ENCODE measurements at places on chromosomes 11 and 22.

DNA sequence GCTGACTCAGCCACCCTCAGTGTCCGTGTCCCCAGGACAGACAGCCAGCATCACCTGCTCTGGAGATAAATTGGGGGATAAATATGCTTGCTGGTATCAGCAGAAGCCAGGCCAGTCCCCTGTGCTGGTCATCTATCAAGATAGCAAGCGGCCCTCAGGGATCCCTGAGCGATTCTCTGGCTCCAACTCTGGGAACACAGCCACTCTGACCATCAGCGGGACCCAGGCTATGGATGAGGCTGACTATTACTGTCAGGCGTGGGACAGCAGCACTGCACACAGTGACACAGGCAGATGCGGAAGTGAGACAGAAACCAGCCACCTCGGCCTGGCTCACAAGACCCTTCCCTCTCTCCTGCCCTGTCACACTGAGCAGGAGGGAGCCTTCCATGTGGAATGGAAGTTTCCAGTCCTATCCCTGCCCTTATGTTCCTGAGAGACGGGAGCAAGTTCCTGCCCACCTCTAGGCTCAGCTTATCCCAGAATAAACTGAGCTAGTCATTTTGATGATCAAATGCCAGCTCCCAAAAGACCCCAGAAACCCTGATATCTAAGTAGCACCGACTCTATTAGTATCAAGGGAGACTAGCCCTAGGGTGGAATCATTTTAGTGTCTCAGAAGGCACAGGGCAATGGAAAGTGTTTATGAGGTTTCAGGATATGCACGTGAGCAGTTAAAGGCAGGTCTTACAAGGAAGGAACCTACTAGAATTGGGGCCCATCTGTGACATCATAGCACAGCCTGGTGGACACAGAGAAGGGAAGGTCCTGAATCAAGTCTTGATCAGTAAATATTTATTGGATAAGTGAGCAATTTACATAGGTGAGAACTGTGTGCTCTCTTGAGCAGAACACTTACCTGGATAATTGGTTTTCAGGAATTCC, 6.3 kb upstream of the IGLL5 start:
- DNase-seq, result no peak

DNA sequence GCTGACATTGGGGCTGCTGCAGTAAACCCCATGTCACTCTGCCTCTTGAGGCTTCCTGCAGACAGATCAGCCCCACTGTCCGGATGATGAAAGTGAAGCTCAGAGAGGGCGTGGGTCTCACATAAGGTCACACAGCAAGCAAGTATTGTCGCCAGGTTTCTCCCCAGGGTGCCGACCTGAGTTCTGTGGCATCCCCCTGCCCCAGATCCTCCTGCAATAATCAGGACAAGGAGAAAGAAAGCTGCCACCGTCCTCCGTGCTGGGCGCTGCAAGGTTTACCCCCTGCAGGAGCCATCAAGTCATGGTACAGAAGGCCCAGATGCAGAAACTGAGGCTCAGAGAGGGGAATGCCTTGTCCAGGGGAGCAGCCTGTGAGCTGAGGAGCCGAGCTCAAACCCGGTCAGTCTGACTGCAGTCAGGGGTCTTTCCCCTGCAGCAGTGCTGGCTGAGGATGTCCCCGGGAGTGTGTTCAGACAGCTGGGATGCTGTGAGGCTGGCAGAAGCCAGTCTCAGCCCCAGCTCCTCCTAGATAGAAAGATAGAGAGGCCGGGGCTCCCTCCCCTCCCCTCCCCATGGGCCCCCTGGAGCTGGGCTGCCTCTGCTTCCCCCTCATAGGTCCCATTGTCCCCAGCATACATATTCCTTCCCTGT, 13.2 kb downstream of the EMID1 start:
- no peak for DNase-seq

- no peak for DNase-seq
These were observed 15.1 kb downstream of the MCAT start for GRCh38 chr22:43128116-43128515.

- no peak for DNase-seq
These were observed 57.0 kb downstream of the PDE3B start for GRCh38 chr11:14700593-14700992.

DNA sequence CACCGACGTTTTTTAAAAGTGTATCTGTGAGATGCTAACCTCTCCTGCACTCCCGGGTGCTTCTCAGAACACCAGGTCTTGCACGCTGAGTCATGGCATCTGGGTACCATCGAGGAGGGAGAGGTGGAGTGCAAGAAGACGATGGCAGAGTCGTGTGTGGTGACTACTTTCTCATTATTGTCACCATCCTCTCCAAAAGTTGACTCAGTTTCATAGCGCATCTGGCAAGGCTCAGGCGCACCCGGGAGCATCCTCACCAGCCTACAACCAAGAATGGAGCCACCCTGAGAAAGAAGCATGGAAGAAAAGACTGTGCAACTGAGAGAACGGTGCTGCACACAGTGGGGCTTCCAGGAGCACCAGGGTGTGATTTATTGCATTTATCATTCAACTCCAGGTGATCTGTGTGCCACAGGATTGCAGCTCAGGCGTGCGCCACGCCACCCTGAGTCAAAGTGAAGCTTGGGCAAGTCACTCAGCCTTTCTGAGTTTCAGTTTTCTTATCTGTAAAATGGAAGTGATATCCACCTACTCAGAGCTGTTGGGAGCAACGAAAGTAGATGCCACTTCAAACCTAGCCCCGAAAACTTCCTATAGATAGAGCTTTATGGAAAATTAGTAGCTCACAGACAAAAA, 65.4 kb downstream of the LINC01488 start:
- no peak for DNase-seq

- no peak for DNase-seq
These were observed 702.9 kb downstream of the DLG2 start for GRCh38 chr11:84924154-84924692.

DNA sequence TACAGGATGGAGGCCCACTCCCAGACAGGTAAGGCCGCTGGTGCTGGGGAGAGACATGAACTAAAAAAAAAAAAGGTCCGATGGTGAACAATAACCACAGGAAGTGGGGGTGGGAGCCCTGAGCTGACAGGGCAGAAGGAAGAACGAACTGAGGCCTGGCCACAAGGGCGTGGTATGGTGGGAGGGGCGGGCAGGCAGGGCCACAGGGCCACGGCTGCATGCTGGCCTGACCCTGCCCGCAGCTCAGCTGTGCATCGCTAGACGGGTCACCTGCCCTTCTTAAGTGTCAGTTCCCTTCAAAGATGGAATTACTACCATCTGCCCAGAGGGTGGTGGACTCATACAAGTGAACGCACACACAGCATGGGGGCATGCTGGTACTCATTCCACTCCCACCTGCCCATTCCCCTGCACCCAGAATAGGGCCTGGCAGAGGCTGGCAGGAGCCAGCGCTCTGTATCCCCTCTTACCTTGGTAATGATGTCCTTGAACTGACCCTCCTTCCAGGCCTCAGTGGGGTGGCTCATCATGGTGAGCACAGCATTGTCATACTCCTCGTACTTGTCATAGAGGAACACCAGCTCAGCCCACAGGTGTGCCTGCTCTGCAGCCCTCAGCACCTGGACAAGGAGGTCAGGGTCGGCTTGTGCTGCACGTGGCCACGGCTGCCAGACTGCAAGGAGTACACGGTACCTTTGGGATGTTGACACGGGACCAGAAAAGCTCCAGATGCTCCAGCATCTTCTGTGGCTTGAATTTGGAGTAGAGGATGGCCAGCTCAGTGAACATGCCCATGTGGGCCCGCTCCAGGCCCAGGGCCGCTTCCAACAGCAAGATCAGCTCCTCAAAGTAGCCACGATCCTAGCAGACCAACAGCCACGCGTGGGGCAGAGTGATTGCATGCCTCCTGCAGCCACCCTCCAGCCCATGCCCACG, 17.5 kb upstream of the SLC25A1 start:
- DNase-seq, result no peak

DNA sequence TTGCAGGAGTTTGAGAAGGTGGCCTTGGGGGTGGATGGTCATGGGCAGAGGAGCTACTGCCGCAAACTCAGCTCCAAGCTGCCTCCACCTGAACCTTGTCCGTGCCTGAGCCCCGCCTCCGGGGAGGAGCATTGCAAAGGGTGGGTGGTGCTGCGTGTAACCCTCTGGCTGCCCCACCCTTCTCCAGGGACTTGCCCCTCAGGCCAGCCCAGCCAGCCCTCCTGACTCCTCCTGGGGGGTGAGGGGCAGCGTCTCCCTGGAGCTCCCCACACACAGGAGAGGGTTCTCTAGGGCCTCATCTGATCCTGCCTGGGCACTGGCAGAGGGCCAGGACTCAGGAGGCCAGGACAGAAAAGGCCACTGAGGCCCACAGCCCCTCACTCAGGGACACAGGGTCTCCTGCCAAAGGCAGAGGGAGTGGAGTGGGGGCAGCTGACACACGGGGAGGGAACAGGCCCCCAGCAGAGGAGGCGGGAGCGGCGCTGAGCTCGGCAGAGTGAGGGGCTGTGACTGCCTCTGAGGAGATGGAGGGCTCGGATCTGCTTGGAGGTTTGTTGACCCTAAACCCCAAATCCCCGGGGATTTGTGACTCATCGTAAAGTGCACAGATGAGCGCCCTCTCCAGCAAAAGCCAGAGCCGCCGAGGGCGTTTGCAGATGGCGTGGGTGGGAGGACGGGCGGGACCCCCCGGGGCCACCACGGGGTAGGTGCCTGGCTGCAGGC, 12.8 kb downstream of the BRSK2 start:
- DNase-seq, result no peak

DNA sequence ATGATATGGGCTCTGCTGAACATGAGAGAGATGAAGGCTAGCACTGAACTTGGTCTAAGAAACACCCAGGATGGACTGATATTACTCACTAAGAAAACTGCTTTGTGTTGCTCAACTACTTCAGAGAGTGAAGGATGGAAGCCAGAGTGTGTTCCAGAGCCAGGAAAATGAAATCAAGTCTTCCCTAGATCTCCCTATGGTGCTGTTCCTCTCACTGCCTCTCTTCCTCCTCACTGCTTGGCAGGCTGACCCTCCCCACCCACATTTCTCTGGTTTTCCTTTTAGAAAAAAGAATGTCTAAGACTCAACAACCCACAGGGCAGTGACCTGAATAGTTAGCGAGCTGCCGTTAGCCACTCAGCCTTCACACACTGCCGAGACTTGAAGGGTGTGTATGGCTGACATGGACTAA, 65.6 kb downstream of the CCDC81 start:
- peak; percentile 55 for DNase-seq

- DNase-seq, result peak; percentile 79
These were observed 34.3 kb downstream of the DBX1 start for GRCh38 chr11:20125927-20126326.

DNA sequence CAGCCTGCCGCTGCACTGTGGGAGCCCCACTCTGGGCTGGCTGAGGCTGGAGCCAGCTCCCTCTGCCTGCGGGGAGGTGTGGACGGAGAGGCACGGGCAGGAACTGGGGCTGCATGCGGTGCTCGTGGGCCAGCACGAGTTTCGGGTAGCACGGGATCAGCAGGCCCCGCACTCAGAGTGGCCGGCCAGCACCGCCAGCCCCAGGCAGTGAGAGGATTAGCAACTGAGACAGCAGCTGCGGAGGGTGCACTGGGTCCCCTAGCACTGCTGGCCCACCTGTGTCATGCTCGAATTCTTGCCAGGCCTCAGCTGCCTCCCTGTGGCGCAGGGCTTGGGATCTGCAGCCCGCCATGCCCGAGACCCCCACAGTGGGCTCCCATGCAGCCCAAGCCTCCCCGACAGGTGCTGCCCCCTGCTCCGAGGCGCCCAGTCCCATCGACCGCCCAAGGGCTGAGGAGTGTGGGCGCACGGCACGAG, 24.0 kb upstream of the OR5B21 start:
- no peak for DNase-seq

DNA sequence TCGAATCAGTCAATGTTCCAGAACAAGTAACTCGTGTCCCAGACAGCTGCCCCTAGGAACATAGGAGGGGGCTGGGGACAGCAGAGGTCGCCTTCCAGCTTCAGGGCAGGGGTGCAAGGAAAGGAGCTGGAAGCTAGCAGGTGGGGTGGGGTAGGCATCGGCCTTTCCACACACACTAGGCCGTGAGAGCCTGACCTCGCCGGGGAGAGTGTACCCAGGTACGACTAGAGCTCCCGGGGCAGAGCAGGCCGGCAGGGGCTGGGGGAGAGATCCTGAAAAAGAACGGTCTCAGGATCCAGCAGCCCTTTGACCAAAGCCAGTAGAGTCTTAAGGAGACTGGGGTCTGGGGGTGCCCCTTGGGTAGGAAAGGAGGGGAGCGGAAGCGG, 1127.5 kb downstream of the BRD1 start:
- no peak for DNase-seq

DNA sequence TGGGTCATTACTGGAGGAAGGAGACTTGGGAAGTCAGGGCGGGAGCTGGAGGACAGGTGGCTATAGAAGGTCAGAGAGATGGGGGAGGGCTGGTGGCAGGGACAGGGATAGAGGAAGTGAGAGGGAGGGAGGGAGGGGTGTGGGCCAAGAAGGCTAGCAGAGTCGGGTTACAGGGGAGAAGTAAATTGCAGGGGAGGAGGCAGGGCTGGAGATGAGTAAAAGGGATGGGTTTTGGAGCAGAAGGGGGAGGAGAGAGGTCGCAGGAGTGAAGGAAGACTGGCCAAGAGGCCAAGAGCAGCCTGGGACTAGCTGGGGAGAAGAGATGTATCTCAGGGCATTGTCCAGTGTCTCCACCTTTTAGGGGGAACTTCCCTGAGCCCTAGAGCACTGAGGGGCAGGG, 33.0 kb downstream of the LRRC10B start:
- peak; percentile 52 for DNase-seq

GRCh38 chr11:69912911-69913451, 93.8 kb upstream of the FGF3 start:
- peak; percentile 20 for DNase-seq

- DNase-seq, result peak; percentile 69
These were observed 60.8 kb upstream of the CTSC start for GRCh38 chr11:88398372-88398771.

DNA sequence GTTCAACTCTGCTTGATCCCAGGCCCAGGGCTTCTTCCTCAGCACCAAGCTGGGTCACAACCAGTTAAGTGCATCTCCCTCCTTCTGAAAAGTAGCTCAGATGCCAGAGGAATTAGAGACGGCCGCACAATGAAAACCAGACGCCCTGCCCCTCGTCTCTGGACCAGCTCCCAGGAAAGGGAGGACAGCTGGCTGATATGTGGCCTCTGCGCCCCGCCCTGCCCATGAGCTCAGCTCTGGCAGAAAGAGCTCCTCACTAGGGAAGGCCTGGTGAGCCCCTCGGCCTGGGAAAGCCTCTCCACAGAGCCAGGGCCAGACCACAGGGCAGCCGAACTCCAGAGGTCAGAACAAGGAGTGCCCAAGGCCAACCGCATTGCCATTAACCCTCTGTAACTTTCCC, 18.1 kb upstream of the SCGB1A1 start:
- DNase-seq, result peak; percentile 74

All from IMR-90 (cell line).